Natural killer cell (primary cell): ENCODE measurements at places on chromosomes 13 and 19. TPM values are rescaled to one million over a fixed set of nuclear protein-coding genes. Genes with fewer than 3 reads are reported as not detected.

DNA sequence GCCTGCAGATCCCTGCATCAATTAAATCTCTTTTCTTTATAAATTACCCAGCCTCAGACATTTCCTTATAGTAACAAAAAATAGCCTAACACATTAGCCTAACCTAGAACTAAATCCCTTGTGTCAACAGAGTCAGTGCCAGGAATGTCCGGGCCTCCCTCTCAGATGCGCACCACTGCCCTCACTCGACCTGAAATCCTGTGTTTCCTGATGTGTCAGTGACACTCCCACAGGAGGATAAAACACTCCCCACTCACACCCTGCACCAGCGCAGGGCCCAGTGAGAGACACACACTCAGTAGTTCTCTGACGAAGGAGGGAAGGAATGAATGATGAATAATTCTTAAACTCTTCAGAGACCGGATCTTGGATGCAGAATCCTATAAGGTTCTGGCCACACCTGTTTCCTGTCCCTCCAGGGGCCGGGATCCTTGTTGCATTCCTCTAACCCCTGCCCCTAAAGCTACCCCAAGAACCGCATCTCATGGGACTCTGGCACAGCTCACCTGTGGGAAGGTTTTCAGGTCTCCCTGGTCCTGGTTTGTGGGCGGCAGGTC lies 3.1 kb downstream of the CEACAM3 start:
- DNase-seq, result no peak

DNA sequence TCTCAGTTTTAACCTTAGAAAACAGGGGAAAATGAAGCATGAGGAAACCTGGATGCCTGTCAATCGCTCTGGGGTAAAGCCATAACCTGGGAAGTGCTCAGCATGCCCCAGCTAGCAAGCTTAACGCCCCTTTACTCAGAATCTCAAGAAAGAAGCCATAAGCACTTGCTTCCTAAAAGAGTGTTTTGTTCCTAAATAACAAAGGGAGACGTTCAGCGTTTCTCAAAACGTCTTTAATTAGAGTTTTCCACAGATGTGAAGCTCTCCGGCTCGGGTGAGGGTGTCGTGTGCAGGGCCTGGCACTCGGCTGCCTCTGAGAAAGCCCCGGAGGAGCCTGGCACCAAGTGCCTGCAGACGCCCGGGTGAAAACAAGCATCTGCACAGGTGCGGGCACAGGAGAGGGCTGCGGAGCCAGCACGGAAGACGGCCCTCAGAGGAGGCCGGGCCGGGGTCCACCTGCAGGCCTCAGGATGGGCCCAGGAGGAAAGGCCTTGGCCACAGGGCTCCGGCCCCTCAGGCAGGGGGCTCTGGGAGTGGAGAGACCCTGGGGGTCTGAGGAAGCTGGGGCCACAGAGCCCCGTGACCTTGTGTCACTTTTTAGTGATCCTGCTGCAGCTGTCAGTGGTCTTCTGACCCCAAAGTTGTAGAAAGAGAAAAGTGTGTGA lies 6.2 kb downstream of the GAS6 start:
- no peak for DNase-seq

The TNFRSF19 gene
- total RNA-seq, result 0.36 TPM

The PSG7 gene
- not detected for total RNA-seq

The KASH5 gene
- total RNA-seq, result 0.73 TPM

The CEACAM20 gene
- total RNA-seq, result not detected

The PSG6 gene
- total RNA-seq, result not detected

The F7 gene
- not detected for total RNA-seq

The LILRB3 gene
- 12.6 TPM for total RNA-seq

- no peak for DNase-seq
Observed at GRCh38 chr13:32175943-32176342, 139.2 kb downstream of the ZAR1L start.

DNA sequence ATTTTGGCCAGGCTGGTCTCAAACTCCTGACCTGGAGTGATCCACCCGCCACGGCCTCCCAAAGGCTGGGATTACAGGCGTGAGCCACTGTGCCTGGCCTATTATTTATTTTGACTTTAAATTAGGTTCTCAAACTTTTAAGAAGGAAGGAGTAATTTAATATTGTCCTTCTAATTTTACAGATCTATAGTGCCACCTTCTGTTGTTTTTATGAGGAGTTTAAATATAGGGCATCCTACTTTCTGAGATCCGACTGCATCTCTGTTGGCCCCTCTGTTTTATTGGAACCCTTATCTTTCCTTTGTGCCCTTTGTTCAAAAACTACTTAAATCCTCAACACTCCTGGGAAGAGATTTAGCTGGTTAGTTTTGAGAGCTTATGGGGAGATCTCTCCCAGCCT lies 25.4 kb upstream of the ZMYM5 start:
- peak; percentile 37 for DNase-seq

The TPTE2 gene
- total RNA-seq, result not detected

The ZNF480 gene
- total RNA-seq, result 9.4 TPM
